Upper lobe of right lung (tissue), 1 donor: ENCODE measurements at places on chromosomes 13 and 19.

DNA sequence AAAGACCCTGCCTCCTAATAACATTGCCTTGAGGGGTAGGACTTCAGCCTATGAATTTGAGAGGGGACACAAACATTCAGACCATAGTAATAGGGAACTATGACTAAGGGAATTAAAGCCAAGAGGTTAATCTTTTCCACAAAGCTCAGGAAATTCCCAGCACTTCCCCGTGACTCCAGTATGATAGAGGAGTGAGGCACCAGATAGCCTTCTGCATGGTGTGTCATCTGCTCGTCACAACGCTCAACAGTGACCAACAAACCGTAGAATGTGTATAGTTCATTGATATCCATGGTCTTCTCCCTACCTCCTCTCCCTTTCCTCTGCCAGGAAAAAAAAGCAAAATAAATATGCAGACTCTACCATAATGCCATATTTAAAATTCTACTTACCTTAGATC is 64.4 kb downstream of the B3GLCT start:
- DNase-seq: no peak

GRCh38 chr13:56924401-56924800 is 216.3 kb upstream of the PRR20A start:
- DNase-seq: no peak

DNA sequence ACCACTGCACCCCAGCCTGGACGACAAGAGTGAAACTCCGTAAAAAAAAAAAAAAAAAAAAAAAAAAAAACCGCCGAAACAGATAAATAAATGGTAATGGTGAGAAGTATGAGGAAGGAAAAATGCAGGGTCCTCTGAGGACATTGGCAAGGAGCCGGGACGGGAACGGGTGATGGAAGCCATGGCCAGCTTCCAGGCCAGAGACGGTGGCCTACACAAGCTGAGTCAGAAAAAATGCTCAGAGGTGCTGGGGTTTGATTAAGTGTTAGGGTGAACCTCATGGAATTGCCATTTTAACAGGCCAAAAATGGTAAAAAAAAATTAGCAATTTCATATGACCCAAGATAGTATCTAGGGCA is 866 bp upstream of the ZSWIM4 start:
- peak; percentile 74 for DNase-seq

DNA sequence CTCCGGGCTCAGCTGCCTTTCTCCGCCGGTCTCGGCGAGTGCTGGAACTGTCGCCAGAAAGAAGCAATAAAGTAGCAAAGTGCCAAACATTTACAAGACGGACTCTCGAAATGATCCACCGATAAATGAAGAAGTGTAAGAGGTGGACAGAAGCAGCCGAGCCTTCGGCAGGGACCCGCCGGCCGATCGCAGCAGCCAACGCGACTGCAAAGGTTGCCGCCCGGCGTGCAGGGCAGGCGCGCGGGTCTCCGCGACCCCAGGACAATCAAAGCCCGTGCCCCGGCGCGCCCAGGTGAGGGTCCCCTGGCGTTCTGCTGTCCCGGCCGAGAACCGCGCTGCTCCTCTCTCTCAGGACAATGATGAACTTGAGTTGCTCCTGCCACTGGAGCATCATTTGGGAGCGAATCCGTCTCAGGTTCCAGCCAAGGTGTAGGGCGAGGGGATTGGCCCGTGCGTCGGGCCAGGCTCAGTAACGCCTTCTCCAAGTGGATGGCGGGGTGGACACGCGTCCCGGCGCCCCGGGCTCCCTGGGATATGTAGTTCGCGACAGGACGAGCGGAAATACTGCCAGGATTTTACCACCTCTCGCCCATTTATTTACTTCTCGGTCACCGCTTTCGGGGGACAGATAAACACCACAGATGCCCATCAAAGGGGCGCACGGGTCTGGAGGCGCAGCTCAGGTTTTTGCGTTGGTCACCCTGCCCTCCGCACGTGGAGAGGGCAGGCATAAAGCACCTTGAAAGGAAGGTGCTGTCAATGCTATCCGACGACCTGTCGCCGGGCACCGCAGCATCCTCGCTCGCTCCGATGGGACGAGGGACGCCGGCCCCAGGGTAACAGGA is at the start of the genes BIVM and POGLUT2:
TSS of gene BIVM (plus strand) at position 539 of the 845 bp plus-strand sequence. CDS start 8,149 bp downstream, outside the sequence.
TSS of gene POGLUT2 (minus strand) at position 396 of the 845 bp plus-strand sequence. CDS start at position 90, 306 bp downstream.
- peak; percentile 95 for DNase-seq

- no peak for DNase-seq
Observed at GRCh38 chr13:80923907-80924306, 583.0 kb upstream of the SPRY2 start.

DNA sequence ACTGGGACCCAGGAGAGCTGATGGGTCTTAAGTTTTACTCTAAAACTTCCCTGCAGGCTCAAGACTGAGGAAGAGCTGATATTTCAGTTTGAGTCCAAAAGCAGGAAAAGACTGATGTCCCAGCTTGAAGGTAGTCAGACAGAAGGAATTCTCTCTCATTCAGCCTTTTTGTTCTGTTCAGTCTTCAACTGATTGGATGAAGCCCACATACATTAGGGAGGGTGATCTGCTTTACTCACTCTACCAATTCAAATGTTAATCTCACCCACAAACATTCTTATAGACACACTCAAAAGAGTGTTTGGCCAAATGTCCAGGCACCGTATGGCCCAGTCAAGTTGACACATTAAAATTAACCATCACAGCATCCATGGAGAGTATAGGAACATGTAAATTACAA is 173.5 kb downstream of the KCNRG start:
- no peak for DNase-seq

DNA sequence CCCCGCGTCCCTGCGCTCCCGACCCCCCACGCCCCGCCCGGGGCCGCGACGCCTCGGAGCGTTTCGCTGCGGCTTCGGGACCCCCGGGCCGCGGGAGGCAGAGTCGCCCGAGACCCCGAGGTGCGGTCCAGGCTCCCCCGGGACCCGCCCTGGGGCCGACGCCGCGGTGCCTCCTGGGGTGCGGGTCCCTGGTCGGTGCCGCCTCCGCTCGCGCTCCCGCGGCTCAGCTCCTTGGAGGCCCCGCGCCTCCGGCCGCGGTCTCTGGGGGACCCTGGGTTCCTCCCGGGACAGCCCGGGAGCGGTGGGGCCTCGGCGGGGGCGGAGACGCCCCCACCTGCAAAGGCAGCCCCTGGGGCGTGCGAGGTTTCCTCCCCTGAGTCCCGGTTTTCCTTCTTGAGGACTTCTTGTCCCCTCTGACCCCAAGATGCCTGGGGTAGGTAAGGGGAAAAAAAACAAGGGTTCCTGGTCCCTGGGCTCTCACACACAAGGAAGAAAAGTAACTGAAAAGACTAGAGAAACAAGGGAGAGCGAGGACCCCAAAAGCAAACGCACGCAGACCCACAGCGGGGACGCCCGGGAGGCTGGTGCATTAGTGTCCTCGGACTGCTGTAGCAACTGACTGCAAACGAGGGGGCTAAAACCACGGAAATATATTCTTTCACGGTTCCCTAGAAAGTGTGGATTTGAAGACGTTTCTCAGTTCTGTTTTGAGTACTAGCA is 740 bp downstream of the ZNF555 start:
- DNase-seq: no peak

DNA sequence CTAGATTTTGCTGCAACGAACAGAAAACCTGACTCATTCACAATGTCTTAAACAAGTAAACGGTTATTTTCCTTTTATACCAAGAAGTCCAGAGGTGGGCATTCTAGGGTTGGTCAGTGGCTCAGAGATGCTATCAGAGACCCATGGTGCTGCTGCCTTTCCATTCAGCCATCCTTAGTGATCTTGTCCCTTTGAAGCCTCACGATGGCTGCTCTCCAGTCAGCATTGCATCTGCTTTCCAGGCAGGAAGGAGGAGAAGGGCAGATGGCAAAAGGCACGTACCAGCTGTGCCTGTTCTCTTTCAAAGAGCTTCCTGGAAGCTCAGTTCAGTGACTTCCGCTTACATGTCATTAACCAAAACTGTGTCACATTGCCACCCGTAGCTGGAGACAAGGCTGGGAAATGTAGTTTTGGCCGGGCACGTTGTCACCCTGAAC is 30.1 kb downstream of the WDFY2 start:
- no peak for DNase-seq

DNA sequence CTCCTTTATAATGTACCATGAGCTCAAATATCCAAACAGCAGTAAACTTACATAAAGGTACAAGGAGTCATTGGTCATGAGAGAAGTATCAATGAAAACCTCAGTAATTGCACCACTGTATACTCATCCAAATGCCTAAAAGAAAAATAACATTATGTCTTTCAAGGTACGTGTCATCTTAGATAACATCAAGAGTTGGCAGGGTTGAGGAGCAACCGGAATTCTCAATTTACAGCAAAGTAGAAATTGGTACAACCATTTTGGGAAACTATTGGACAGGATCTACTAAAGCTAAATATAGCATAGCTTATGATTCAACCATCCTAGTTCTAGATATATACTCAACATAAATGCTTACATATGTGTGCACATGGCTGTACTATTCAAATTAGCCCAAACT is 502.8 kb downstream of the GPC6 start:
- no peak for DNase-seq

DNA sequence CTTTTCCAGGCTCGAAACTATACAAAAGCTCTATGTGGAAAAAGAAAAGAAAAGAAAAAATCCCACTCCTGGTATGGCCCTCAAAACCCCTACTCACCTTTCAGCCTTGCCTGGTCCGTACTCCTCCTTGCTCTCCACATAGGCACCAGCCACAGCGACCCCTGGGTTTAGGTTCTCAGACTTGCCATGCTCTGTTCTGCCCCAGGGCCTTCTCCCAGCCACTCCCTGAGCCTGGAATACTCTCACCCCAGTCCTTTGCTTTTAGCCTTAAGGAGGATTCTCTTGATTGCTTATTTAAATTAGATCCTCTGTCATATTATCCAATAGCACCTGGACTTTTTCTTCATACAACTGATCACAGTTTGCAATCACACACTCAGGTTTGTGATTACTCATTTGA is 522.5 kb downstream of the DIAPH3 start:
- no peak for DNase-seq

DNA sequence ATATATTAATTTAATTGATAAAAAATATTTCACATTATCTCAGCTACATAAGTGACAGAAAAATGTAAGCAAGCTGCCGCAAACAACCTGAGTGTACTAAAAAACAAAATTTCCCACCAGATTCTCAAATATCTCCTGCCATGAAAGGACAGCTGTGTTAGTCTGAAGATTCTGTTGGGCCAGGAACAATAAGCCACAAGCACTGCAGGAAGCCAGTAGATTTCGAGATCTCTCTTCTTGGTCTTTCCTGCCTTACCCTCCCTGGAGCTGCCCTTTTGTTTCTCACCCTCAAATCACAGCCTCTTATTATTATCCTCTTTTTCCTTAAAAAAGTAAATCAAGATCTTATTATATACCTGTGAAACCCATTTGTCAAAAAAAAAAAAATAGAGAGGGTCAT is 165.6 kb downstream of the EFNB2 start:
- DNase-seq: no peak

GRCh38 chr13:65600702-65601101 is 1629.4 kb downstream of the PCDH9 start:
- no peak for DNase-seq

DNA sequence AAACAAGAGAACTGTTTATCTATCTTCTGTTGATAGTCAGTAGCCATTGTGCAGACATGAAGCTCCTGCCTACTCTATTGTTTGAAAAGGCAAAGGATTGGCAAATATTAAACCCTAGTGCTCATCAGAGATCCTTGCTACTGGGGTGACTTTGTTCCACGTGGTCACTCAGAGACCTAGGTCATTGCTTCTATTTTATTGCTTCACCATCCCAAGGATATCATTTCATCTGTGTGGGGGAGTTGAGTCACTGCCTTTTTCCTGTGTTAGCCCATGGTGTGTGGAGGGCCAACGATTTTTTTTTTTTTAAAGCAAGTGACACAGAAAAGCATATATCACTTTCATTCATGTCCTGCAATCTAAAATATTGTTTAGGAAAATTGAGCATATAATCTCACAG is 254.1 kb upstream of the RXFP2 start:
- no peak for DNase-seq

GRCh38 chr19:20051841-20052768 is 12.8 kb upstream of the ZNF682 start:
- DNase-seq: peak; percentile 96

DNA sequence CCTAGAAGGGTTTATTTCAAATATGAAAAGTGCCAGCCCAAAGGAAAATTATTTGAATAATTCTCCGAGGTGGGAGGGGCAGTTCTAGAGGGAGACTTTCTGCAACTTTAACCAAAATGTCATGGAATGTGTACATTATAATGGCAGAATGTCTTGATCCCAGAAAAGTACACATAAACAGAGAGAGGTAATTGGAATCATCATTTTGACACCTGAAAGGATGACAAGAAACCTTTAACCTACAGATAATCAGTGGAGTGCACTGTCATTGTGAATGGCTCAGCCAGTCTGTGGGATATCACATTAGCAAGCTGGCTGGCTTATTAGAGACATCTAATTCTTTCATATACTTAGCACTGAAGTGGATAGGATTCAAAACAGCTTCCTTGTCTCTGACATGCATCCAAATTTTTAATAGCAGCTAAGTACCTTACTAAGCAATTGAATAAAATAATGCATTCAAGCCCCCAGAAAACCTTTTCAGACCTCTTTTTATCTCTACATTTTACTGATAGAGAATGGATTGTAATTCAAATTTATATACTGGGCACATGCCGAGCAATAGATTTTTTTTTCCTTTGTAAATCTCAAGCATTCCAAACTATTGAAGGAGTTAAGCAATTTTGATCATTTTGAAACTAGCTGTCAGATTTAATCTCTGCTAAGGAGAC is 468.6 kb downstream of the COG6 start:
- no peak for DNase-seq

DNA sequence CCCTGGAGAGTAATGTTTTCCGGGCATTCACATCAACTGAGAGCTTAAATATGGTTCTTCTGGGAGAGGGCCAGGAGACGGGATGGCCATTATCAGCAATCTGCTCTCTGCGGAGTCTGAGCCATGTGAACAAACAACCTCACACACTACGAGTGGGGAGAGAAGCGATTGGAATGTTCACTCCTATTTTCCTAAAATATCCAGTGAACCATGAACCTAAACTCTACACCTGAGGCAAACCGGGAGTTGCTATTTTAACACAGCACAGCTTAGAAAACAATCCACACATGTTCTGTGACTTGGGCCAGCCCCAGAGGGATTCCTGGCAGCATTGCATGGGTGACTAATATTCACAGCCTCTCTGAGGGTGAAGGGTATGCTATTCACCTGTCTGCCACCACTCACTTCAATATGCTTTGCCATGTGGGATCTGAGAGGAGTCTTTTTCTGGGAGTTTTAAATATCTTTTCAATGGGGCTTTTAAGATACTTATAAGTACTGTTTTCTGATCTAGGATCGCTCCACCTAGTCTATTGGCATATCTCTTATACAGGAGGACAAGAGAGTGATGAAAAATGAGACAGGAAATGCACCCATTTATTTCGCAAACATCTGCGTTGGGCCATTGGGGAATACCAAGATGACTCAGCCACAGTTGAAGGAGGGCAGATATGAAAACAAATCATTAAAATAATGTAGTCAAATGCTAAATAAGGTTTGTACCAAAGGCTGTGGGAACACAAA is 72.6 kb upstream of the SERP2 start:
- DNase-seq: no peak
